ENCODE measurements at places on chromosomes 7 and 10. TPM values are rescaled to one million over a fixed set of nuclear protein-coding genes. Genes with fewer than 3 reads are reported as not detected.

DNA sequence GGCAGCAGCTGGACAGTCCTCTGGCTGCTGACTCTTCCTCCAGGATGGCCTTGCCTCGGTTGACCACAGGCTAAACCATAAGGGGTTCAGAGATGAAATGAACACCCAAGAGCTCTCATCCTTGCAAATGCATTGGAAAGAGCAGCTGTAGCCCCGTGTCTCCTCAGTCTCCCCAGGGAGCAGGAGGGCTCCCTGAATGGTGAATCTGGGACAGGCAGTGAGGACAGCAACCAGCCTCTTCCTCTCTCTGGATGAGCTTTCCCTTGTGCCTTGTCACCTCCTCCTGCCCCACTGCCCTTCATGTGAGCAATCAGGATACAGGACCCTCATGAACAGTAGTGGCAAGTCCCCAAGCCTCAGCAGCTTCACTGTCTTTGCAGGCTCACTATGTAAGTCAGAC is 23.9 kb upstream of the GDF10 start:
- DNase-seq, result no peak

- no peak for DNase-seq
Observed at GRCh38 chr10:106181501-106181900, 983.0 kb downstream of the SORCS1 start.

DNA sequence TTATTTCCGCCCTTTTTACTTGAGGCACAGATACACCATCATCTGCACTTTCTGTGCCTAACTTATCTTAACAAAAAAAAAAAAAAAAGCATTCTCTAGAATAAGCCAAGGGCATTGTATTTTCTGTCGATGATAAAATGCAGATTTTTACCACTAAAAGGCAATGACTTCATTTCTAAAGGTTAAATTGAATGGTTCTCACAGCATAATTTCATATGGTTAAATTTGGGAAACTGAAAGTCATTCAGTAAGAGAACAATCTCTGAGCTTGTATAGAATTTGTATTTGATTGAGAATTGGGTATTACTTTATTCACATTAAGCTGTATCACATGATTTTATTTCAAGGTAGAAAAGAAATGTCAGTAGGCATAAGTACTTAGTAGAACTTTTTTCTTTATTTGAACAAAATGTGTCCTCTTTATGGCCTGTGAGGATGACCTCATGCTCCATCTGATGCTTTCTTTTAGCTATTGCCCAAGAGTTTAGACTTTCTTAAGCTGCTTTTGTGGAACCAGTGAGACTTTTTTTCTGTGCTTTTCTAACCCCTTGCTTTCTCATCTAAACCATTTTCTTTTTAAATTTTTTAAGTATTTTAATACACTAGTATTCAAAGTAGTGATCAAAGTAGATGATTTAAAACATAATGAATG is 110.3 kb downstream of the LRRC4 start:
- DNase-seq, result no peak

GRCh38 chr7:108613949-108614381 is 44.3 kb downstream of the DNAJB9 start:
- DNase-seq, result no peak

LIPM gene
- not detected for total RNA-seq

DNA sequence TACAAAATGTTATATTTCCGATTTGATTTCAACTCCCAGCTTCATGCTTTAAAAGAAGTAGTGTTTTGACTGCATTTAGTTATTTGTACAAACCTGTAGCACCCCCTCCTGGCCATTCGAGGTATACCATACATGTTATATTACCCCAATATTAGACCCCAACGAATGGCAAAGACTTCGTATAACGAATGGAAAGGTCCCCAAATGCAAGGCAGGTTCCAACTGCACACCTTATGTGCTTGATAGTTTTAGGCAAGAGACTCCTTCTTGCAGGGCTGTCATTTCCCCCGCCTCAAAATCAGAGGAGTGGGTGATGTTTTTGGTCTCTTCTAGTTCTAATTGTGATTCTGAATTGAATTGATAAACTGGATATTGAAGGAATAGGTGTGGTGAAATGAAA is 101.1 kb upstream of the TARP start:
- no peak for DNase-seq

DNA sequence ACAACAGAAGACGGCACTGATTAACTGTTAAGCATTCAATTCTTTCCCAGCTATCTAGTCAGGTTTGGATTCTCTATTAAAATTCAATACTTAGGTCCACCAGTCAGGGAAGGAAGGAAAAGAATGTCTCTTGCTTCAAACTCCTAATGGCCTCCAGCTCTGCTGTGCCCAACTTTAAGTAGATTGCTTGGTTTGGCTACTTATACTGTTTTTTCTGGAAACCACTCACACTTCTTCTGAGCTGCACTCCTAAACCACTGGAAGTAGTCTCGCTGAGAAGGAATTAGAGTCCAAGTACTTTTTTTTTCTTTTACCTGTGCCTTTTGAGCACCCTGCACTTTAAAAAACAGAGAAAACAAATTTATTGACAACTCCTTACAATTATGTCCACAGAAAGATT is 26.7 kb upstream of the COL1A2 start:
- DNase-seq, result no peak

DNA sequence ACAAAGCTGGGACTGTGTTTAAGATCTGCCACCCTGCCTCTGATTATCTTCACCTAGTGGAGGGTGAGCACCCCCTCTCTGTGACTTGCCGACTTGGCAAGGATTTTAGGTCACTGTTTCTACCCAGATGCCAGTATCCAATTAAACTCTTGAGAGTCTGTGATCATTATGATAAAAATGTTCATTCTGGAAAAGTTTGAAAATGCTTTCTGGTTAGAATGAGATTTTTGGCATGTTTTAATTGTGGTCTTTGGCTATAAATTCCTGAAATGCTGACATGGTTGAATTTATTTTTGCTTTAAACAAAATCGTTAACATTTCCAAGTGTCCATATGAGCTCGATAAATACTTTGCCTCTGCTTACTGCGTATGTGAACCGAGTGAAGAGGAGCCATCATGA is 221.4 kb downstream of the BICC1 start:
- no peak for DNase-seq

CALCR gene
- not detected for total RNA-seq

DNA sequence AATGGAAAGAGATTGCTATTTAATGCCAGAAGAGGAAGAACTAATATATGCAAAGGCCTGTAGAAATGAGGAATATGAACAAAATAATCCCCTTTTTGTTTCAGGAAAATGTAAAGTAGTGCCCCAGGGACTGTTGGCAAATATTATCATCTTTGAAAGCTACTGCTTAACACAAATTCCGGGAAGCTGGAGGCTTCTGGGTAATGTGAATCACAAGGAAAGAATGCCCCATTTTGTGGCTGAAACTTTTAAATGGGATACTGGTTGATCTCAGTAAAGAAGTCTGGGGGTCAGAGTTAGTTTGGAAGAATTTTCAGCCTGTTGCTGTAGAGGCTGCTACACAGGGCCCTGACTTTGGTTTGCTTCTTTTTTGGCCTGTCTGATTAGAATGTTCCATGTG is 141.0 kb downstream of the PTEN start:
- no peak for DNase-seq

DNA sequence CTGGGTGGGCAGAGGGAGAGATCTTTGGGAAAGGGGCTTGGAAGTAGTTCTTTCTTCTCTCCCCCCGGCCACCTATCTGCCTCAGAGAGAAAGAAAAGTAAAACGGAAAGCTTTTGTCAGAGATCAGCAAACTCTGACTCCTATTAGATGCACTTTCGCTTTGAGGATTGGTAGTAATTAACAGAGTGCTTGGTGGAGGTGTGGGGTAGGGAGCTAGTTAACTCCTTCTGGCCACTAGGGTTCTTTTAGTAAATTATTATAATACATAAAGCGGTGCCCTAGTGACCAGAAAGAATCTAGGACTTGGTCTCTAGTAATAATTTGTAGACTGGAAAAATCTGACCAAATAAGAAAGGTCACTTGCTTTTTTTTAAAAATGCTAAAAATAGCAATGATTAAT is 54.6 kb downstream of the CPVL start:
- no peak for DNase-seq

GRCh38 chr7:139702811-139703486 is 74.8 kb downstream of the HIPK2 start:
- no peak for DNase-seq

DNA sequence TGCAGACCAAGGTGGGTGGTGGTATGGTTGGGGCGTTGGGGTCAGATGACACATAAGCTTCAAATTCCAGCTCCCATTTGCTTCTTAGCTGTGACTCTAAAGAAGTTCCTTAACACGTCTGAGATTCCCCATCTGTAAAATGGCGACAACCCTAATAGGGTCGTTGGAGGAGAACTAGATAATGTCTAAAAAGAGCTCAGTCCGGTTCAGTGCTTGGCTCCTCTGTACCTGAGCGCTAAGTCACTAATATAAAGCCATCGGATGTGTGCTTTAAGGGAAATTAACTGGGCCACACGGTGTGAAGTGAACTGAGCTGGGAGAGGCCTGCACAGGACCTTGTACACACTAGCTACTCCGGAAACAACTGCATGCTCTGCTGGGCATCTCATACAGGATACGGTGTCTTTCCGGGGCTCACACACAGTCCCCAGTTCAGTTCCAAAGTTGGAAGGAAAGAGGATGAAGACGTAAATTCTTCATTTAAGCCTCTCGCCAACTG is 476 bp upstream of the ZFYVE27 start:
- no peak for DNase-seq

GRCh38 chr7:12518920-12519681 is 51.4 kb upstream of the SCIN start:
- no peak for DNase-seq

FOXP2 gene
- total RNA-seq, result 16.7 TPM

DNA sequence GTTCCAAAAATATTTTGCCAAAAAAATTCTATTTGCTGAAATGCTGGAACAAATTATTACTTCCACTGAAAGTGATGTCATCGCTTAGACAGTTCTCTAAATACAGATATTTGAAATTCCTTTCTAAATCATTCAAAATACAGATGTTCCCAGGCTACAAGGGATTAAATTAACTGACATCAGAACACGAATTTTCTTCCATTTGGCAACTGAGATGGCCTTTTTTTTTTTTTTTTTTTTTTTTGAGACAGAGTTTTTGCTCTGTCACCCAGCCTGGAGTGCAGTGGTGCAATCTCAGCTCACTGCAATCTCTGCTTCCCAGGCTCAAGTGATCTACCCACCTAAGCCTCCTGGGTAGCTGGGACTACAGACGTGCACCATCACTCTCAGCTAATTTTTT is 57.0 kb downstream of the P4HA1 start:
- no peak for DNase-seq

FGL2 gene
- total RNA-seq, result 163 TPM

- no peak for DNase-seq
Observed at GRCh38 chr7:124101173-124101768, 68.4 kb upstream of the TMEM229A start.

PITX3 gene
- not detected for total RNA-seq

DNA sequence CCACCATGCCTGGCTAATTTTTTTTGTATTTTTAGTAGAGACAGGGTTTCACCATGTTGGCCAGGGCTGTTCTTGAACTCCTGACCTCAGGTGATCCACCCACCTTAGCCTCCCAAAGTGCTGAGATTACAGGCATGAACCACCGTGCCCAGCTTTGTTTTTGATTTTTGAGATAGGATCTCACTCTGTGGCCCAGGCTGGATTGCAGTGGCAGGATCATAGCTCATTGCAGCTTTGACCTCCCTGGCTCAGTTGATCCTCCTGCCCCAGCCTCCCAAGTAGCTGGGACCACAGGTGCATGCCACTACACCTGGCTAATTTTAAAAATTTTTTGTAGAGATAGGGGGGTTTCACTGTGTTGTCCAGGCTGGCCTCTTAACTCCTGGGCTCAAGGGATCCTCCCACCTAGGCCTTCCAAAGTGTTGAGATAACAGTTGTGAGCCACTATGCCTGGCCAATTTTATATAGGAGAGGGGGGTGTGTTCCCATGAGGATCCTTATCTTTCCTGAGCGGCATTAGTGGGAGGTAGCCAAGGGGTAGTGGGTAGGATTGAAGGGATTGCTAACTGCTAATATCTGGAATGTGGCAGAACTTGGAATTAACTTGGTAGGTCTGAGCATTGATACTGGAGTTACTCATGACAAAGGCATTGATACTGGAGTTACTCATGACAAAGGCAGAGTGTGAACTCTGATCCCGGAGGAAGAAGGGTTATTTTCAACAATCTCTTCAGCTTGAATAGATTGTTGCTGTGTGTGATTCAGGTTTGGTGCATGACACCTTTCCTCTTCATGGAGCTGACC is 1.0 kb upstream of the NOLC1 start:
- DNase-seq, result no peak

TMEM178B gene
- total RNA-seq, result 0.92 TPM

DNA sequence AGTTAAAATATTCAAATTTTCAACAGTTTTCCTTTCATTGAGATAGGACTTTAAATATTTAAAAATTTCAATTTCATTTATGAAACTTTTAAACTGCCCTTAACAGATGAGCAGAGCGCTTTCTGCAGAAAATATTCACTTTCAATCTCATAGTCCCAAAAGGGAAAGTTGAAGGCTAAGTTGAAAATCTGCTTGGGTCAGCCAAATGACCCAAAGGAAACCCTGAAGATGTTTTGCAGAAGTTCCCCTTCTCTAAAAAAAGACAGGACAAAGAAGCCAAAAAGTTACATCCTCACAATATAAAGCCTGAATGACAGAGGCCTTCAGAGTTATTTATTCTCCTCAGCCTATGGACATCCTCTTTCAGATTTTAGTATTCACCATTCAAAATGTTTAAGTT is 17.6 kb upstream of the SCIN start:
- no peak for DNase-seq

- DNase-seq, result no peak
Observed at GRCh38 chr10:14873090-14873760, 5.4 kb upstream of the SUV39H2 start.

MYO1G gene
- 2.0 TPM for total RNA-seq

LRRC4 gene
- total RNA-seq, result 2.2 TPM

TRIM50 gene
- 1.5 TPM for total RNA-seq

DNA sequence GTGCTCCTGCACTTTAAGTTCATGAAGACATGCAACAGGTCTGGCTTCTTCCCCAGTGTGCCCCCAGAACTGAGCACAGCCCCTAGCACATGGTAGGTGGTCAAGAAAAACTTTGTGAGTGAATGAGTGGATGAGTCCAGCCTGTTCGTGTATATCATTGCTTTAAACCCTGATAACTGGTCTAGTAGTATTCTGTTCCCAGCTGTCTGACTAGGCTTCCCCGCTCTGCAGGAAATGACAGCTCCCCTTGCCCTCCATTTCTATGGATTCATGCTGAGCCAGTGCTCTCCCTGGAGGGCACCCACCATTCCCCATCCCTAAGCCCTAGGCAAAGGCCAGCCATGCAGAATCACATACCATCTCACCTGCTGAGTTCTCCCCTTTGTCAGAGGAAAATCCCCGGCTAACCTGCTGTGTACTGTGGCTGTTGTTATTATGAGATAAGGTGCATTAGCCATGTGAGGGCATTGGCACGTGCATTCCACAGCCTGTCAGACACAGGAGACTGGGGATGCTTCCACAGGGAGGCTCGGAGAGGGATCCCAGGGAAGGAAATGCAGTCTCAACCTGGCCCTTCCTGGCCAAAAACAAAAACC is 698.9 kb downstream of the GRID1 start:
- DNase-seq, result no peak

NKX2-3 gene
- total RNA-seq, result not detected

C10orf53 gene
- total RNA-seq, result not detected

GRCh38 chr7:151823566-151824372 is 53.1 kb downstream of the PRKAG2 start:
- DNase-seq, result no peak
